Activated naive CD4-positive, alpha-beta T cell treated with anti-CD3 and anti-CD28 coated beads, Interleukin-2, amount 50 U/mL, for 16 hours (primary cell): ENCODE measurements at places on chromosomes 5 and 9.

- peak; percentile 41 for DNase-seq
Observed at GRCh38 chr9:95506678-95507463, 9.9 kb downstream of the PTCH1 start.

DNA sequence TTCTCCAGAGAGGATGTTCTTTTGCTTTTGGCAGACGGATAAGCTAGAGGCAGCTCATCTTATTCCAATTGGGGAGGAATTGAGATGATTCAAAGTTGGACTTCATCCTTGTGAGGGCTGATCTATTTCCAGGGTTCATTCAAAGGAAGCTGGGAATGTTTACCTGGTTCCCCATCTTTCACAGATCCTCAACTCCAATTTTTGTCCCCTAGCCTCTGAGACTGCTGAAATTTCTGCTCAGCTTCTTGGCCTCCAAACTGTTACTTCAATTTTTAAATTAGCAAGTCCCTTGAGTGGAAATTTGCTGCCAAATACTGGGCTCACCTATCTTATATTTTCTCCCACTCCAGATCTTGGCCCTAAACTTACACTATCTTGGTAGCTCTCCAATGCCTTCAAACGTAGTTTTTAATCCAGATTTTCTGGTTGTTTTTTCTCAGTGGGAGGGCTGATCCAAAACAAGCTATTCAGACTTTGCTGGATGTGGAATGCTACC lies 93.9 kb upstream of the NEK6 start:
- DNase-seq, result no peak

DNA sequence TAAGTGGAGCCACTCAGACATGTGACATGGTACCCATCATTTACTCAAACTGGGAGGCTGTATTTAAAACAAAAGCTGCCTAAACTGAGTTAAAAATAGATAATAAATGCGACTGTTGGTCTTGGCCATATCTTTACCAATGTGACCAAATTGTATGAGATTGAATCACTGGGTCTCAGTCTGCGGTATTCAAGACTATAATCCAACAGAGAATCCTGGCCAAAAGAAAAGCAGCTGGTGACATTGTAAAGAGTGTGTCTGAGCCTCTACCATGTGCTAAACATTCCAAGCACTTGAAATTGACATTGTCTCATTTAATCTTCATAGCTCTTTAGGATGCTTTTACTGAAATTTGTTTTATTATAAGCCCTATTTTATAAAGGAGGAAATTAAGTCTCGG lies 282.6 kb downstream of the ZNF608 start:
- no peak for DNase-seq

DNA sequence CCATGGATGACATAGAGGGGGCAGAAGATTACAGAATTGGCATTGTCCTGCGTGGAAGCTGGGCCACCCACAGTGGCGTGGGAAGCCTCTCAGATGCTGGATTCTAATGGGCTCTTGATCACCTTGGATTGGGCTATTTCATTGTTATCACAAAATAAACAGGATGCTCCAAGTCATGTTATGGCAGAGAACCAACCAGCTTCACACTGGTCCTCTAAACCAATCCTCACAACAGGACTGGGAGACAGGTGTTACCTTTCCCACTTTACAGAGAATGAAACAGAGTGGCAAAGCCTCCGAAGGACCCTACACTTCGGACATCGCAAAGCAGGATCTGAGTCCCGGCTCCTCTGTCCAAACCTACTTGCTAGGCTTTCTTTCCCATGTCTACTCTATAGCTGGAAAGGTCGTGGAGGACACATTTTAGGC lies 455 bp upstream of the SMIM3 start:
- DNase-seq, result no peak

DNA sequence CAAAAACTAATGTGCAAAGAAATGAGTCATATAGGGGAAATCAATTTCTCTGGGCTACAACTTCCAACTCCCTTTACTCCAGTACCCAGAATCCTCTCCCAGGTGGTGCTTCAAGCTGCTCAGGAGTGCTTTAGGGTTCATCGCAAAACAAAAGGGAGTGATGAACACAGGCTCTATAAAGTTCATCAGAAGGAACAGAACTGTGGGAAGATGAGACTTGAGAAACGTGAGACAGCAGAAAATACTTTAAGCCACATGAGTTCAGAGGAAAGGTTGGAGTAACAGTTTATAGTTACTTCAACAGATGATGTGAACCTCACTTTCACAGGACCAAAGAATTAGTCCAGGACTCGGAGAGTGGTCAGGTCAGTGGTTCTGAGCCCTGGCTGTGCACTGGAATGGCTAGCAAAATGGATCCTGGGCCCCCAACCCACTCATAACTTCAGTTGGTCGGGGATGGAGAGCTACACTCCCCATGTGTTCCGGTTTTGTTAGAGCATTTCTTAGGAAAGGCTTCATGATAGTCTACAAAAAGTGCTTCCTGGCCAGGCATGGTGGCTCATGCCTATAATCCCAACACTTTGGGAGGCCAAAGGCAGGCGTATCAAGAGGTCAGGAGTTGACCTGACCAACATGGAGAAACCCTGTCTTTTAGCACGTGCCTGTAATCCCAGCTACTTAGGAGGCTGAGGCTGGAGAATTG lies 4.3 kb downstream of the RPL12 start:
- DNase-seq, result no peak
